Activated CD4-positive, CD25-positive, alpha-beta regulatory T cell (primary cell): ENCODE measurements at places on chromosomes 5 and 9.

DNA sequence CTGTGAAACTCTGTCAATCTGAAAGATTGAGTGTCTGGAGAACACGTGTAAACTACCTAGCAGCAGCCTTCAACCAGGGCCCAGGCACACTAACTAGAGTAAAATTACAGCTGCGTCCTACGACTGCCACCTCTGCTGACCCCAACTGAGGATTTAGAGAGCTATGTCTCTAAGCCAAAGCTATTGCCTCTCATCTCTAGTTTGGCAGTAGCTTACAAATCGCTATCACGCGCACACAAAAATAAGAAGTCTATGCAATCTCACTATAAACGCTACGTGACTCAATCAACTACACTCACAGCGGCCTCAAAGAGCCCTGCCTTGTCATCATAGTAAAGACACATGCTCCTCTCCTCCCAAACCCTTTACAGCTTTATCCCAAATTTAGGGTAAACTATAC lies 8.7 kb downstream of the PPP6C start:
- no peak for DNase-seq

GRCh38 chr5:142095651-142096330 lies 12.8 kb upstream of the NDFIP1 start:
- peak; percentile 63 for DNase-seq

GRCh38 chr5:131169810-131170539 lies 769 bp upstream of the LYRM7 start:
- DNase-seq = no peak

DNA sequence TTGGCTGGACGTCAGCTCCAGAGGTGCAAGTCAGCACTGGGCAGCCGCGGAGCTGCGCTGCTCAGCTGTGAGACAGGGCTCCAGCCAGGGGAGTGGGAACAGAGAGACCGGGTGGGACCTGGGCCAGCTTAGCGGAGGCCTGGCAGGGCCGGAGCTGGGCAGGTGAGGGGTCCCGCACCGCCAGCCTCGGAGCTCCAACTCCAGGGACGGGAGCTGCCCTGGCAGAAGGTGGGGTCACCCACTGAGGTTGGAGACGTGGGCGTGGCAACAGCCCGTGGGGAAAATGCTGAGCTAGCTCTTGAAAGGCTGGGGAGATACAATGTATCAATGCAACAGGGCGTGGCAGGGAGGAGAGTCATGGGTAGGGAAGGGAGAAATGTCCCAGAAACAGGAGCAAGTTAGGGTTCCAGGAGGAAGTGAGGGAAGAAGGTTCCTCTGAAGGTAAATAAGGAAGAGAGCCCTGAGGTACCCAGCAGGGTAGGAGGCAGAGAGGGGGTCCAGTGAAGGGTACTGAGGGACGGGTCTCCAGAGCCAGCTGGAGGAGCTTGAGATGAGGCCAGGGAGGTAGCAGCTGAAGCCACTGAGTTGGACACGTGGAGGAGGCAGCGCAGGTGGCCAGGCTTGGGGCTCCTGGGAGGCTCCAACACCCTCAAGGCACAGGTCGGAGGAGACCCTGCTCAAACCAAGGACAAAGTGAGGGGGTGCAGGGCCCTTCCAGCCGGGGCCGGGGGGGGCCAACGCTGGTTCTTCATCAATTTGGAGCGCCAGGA lies 736 bp upstream of the NKD2 start:
- DNase-seq = no peak

GRCh38 chr5:176651472-176651980 lies 4.2 kb downstream of the TSPAN17 start:
- no peak for DNase-seq

DNA sequence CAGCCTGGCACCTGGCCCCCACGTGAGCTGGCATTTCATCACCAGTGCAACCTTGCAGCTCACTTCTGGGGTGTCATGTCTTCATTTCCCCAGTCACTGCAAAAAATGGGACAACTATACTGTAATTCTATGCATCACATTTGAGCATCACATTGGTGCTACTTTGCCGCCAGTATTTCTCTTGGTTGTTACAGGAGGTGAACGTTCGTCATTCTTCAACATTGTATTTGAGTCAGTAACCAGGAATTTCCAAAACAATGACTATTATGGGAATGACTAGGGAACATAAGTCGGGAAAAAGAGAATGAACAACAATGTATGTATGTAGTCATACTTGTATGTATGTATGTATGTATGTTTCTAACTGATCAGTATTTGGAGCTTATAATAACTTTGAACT lies 1278.0 kb downstream of the EFNA5 start:
- no peak for DNase-seq

GRCh38 chr9:86286278-86286677 lies 3.9 kb upstream of the ISCA1 start:
- no peak for DNase-seq

- no peak for DNase-seq
Measured at GRCh38 chr5:12730354-12730753, 826.1 kb upstream of the CTNND2 start.

DNA sequence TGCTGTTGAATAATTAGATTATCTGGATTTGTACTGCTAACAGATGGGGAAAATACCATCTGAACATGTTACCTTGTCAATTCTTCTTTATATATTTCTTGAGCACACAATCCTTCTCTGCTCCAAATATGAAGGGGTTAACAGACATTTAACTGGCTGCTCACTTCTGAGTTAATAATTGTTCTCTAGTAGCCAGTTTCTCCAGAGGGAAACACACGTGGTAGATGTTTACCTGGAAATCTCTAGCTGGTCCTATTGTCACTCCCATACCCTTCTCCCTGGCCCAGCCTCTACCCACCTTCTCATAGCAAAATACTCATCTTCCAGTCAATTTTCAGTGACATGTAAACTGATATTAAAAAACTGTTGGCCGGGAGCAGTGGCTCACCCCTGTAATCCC lies 101.5 kb upstream of the ZNF462 start:
- no peak for DNase-seq
